ENCODE measurements at places on chromosomes 16 and 17.
A peak's percentile ranks its signal among the peaks of the same experiment; 100 is the strongest.

- DNase-seq, result no peak
These were observed 50.8 kb upstream of the ENDOV start for GRCh38 chr17:80364091-80364691.

DNA sequence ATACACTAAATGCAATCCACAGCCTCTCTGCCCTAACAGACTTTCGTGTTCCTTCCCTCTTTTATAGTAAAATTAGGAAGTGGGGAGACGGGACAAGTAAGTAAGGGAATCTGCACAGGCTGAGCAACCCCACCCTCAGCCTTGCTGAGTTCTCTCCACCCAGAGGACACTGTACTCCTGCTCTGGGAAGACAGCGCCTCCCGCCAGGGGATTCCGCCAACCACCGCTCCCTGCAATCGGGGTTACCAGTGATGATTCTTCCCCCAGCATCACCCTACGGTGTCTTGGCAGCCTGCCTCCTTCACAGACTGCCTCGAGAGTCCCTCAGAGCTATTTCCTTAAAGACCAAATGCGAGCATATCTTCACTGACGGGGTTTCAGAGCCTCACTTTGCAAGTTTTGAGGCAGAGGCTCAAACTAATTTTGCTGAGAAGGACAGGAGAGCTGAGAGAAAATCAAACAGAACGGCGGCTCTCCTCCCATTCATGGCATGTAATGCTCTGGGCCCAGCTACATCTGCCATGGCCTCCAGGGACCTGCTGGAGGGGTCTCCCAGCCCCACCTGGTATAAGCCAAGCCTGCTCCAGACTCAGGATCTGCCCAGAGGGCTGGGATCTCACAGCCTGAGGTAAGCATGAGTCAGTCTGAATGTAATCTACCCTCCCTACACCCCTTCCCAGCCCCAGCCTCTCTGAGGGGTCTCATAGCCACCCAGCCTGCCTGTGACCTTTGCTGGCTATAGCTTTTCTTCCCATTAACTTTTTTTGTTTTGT lies 22.7 kb upstream of the ASGR2 start:
- DNase-seq, result no peak

DNA sequence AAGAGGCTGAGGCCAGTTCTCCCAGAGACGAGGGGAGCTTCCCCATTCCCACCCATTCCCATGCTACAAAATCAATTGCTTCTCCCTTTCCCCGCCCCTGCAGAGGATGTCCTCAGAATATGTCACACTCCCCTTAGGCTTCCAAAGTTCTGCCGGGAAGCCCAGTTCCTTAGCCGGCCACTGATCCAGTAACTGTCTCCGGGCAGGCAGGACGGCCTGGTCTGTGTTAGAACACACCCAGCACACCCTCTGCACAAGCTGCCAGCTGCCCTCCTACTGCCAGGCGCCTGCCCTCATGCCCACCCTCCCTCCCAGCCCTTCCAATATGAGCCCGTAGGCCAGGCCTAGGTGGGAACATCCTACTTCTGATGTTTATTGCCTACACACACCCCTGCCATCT lies 31.1 kb downstream of the SGSM2 start:
- no peak for DNase-seq

DNA sequence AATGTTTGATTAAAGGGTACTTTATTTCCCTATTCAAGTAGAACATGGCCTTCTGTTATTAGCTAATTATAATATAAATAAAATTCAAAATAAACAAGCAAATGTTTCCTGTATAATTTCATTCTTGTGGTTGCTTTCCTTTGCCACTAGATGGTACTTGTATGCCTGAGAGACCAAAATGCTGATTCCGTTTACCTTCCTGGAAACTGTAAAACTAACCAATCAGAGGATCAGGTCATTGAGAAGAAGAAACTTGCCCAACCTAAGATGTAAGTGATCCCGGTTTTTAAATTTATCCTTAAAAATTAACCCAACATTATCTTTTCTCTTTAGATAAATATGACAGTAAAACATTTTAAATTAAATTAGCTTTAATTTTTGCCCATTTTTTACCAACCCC lies 8.1 kb upstream of the ABCA5 start:
- no peak for DNase-seq

- DNase-seq, result peak; percentile 44
These were observed 191.1 kb downstream of the CHD9NB start for GRCh38 chr16:52861614-52862022.

GRCh38 chr17:32100971-32101631 lies 41.2 kb upstream of the RHOT1 start:
- no peak for DNase-seq

DNA sequence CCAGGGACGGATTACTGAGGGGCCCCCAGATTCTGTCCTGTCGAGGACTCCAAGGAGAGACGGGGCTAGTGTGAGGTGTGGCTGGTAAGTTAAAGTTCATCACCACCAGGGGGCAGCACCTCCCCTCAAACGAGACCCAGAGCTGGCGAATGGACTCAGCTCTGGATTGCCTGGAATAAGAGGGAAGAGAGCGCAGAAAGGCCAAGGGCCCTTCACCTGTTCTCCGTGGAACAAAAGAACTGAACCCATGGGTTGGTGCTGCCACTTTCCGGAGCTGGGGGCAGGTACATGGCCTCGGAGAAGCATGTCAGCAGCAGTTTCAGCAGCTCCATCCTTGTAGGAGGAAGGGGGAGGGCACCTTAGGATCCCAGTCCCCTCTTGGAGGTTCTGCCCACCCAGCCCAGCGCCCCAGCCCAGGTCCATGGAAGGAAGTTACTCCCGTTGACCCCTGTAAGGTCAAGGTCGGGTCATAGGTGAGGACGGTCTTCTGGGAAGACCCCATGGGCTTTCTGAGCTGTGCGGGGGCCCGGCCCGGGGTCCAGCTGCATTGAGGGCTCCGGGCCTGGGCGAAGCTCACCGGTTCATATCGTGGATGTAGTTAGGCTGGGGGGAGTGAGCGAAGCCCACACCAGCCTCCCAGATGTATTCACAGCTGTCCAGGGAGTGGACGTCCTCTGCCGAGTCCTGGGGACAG lies 10.8 kb downstream of the HID1 start:
- peak; percentile 89 for DNase-seq

- DNase-seq, result no peak
These were observed 42.6 kb upstream of the CDR2 start for GRCh38 chr16:22417019-22417418.
